PC-9 (cell line): ENCODE measurements at places on chromosomes 12 and 14.

- DNase-seq: no peak
Observed at GRCh38 chr12:82996168-82996812, 309.6 kb downstream of the TMTC2 start.

GRCh38 chr14:80979951-80980350 is 24.5 kb downstream of the TSHR start:
- no peak for DNase-seq

DNA sequence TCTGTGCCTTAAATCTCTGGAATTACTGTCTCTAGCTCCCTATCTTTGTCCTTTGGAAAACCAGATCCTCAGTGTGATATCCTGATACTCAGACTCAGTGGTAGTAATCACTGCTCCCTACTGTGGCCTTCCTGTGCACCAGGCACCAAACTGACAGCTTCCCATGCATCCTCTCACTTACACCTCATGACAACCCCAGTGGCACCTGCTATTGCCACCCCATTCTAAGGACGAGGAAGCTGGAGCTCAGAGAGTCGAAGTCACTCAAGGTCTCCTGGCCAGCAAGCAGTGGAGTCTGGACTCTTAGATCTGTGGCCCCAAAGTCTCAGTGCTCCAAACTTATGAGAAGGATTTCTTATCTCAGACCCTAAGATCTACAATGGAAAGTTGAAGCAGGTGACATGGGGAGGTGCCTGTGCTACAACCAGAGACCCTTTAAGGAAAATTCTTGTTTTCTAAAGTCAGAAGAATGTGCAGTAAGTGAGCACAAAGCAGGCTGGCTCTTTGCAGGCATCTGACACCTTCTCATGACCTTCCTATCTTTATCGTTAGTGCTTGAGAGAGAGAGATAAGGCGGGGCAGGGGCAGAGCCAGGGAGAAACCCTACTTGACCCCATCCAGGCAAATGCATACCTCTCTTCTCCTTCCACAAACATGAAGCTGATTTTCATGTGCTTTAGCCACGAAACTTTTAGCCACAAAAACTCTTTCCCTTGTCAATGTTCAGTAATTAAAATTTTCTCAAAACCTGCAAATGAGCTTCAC is 47.1 kb downstream of the CCDC60 start:
- DNase-seq: no peak

GRCh38 chr14:105204206-105204930 is 23.3 kb upstream of the NUDT14 start:
- peak; percentile 73 for DNase-seq

GRCh38 chr12:108800591-108800990 is 56.8 kb downstream of the SSH1 start:
- DNase-seq: no peak
